Neural crest cell (in vitro differentiated cells): ENCODE measurements at places on chromosomes 5 and 9.

DNA sequence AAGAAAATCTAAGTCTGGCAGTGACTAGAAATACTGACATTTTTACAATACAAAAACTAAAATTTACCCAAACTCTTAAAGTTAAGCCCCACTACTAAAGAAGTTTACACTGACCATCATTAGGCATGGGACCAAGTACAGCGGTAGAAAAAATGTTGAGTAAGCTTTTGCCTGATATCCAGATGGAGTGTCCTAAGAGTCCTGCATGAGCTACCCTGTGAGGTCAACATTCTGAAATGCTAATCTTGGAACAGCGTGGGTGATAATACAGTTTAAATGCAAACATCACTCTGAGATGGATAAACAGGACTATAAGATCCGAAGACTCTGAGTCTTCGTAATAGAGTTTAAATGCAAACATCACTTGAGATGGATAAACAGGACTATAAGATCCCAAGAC lies 189.7 kb downstream of the DCP2 start:
- DNase-seq = no peak

DNA sequence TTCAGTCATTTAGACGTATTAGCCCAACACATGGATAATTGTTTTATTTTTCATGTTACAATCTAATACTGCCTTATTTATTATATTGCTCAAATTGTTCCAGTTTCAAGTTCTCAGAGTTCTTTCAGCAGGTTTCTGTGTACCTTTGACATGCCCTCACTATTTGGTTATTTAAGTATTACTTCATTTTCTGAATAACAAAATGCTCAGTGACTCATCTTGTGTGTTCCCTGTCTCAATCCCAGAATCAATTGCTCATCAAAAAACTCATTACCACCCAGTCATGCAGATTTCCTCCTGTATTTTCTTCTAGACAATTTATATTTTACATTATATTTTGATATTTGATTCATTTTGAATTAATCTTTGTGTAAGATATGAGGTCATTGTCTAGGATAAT lies 562.6 kb downstream of the ANXA1 start:
- no peak for DNase-seq

DNA sequence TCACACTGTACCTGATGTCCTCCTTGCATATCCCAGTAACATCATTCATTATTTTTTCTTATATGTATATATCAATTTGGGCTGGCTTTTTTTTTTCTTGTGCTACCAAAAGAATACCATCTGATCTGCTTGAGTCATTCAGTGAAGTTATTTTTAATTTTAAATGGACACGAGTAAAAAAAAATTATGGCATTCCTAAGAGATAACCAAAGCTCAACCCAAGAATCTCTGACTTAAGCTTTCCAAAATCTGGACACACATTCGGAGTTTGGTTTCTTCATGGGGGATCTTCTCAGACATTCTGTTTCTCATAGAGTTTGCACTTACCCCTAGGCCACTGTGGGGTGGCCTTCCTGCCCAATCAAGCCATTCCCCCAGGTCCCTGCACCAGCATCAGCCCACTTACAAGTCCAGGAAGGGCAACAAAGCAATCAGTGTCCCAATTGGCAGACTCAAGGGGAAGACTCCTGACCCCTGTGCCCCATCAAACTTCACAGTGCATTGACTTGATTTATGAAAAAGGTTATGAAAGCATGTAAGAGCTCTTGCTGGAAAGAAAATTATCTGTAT lies 49.2 kb upstream of the SPDL1 start:
- DNase-seq = no peak

DNA sequence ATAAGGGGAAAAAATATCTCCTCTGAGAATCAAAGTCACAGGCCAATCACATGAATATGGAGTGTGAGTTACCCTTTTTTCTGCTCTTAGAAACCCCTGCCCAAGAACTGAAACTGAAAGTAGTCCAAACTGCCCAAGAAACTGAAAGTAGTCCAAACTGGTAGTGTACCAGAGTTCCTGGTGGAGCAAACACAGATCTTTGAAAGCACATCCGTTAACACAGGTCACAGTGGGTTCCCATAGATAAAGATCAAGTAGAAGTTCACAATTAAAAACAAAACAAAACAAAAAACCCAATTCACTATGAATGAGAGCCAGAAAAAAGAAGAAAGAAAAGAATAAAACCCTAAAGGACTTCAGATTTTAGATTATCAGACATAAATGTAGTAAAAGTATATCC lies 332.4 kb upstream of the EFNA5 start:
- DNase-seq = no peak

GRCh38 chr9:105087910-105088898 lies 156.2 kb upstream of the SLC44A1 start:
- DNase-seq = no peak

GRCh38 chr5:83102364-83102980 lies 25.1 kb downstream of the XRCC4 start:
- no peak for DNase-seq

GRCh38 chr5:96023518-96023917 lies 61.9 kb upstream of the ELL2 start:
- no peak for DNase-seq

GRCh38 chr5:67265951-67266350 lies 69.4 kb upstream of the CD180 start:
- no peak for DNase-seq

- no peak for DNase-seq
Observed at GRCh38 chr5:126745259-126745992, 31.5 kb upstream of the LMNB1 start.

GRCh38 chr5:81408496-81408895 lies 14.6 kb upstream of the ACOT12 start:
- no peak for DNase-seq

- DNase-seq = no peak
Observed at GRCh38 chr9:125561509-125562148, 145.4 kb downstream of the MAPKAP1 start.

DNA sequence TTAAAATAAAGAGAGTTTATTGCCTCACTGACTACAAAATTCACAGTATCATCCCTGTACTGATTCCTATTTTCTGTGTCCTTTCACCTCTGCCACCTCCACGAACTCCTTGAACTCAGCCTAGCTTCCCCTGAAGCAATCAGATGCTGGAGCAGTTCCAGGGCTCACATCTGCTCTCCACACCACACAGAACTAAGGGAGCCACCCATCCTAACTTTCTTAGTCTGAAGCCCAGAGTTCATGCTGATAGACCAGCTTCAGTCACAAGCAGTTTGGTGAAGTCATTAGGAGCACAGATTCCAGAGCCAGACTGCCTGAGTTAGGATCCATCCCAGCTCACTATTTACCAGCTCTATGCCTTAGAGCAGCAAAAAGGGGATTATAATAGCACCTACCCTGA lies 15.6 kb upstream of the EPB41L4A start:
- no peak for DNase-seq

- DNase-seq = no peak
Observed at GRCh38 chr5:80127116-80127552, 92.0 kb downstream of the THBS4 start.

DNA sequence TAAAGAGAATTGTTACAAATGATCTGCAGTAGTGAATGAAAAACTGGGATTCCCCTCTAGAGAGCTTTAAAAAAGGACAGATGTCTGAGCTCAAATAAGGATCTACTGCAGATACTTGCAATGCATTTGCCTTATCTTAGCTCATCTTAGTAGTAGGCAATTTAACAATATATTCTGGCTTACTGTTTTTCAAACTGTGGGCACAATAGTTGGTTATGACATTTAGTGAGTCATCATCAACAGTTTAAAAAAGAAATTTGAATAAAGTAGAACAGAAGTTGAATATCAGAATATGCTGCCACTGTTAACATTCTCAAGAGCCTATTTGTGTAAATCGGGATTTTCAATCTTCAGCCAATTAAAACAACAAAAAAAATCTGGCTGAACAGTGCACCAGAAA lies 6.7 kb upstream of the CAST start:
- DNase-seq = no peak

- no peak for DNase-seq
Observed at GRCh38 chr5:167219298-167219697, 1072.1 kb upstream of the WWC1 start.

DNA sequence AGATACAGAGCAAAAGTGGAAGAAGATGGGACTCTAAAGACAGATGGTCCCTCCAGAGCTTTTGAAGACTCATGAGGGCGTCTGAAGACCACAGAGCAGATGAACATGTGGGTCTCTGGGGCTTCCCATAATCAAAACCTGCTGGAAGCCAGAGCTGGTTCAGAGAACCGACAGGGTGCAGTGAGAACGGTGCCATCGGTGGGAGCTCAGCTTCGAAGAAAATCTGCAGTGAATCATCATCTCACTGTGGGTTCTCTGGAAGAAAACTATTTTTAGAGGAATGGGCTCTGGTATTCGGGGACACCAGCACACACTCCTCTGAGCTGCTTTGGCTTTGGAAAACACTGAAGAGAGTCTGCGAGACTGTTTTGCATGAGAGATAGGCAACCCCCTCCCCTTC lies 222.4 kb upstream of the PANK3 start:
- DNase-seq = no peak

- no peak for DNase-seq
Observed at GRCh38 chr5:3202570-3202969, 393.1 kb upstream of the IRX1 start.

- DNase-seq = no peak
Observed at GRCh38 chr9:74729136-74729695, 158.5 kb downstream of the TRPM6 start.

DNA sequence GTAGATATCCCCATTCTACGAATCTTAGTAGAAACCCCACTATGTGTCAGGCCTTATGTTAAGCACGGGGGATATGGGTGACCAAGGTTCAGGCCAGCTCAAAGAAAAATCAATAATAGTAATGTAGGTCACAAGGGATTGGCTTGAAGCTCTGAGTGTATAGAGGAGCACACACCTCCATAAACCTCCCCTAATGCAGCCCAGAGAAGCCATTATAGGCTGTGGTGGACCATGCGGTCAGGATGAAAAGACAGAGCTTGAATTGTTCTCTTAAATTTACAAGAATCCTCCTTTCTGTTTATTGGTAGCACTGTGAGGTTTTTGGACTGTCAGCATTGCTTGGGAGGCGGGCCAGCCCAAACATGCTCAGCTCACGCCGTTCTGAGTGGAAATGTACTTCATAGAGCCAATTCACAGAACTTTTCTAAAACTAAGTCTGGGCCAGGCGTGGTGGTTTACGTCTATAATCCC lies 9.1 kb downstream of the PDE6A start:
- DNase-seq = no peak

DNA sequence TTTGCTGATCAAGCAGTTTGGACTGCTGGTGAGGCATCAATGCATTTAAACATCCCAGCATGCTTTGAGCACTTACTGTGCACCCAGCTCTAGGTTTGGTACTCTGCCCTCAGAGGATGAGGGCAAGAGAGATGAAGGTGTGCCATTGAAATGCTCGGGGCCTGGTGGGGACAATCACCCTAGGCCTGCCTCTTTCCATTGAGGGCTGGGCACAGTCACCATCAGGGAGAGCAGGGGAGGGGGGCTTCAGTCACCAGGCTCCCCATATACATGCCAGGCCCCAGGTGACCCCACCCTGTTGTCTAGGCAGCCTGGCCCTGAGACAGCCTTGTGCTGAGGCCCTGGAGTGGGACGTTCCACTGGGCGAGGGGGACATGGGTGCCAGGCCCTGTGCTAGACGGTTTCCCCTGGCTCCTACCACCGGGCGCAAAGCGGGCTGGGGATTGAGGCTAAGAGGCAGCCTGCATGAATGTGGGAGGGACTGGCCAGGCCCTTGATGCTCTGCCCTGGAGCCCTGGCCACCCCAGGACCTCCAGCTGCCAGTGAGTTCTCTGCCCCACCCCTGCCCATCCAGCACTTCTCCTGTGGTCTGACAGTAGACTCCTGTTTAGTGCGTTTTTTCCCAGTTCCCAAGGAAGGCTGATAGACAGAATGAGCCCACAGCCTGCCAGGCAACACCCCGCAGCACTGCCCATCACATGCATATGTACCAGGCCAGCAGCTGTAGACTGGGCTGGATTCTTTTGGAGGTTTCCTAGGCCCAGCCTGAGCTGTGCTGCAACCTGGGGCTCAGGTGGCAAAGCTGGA lies 18.9 kb downstream of the TCF7 start:
- DNase-seq = no peak

- no peak for DNase-seq
Observed at GRCh38 chr9:124084087-124084486, 72.5 kb downstream of the LHX2 start.

GRCh38 chr5:66553368-66553912 lies 42.8 kb upstream of the MAST4 start:
- no peak for DNase-seq
